C1 segment of cervical spinal cord (tissue), 14 donors: ENCODE measurements at places on chromosomes 3 and 15.
A peak's percentile ranks its signal among the peaks of the same experiment; 100 is the strongest.

DNA sequence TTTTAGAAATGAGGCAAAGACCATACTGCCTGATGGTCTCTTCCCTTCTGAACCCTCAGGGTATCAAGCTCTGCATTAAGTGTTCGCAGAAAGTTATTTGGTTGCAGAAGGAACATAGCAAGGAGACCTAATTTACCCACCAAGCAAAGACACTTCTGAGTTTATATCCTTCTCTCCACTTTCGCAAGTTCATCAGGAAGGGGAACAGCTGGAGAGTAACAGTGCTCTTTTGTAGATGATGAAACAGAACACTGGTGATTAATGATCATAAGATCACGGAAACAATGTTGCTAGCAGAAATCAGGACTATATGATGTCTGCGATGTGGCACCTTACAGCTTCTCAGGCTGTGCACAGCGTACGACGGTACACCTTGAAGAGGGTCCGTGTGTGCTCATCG is 62.1 kb downstream of the NCEH1 start:
- no peak for DNase-seq

- no peak for DNase-seq
Observed at GRCh38 chr3:12507591-12508281, 23.5 kb downstream of the TSEN2 start.

- DNase-seq, result no peak
Observed at GRCh38 chr3:12363397-12364195, 74.7 kb downstream of the PPARG start.

DNA sequence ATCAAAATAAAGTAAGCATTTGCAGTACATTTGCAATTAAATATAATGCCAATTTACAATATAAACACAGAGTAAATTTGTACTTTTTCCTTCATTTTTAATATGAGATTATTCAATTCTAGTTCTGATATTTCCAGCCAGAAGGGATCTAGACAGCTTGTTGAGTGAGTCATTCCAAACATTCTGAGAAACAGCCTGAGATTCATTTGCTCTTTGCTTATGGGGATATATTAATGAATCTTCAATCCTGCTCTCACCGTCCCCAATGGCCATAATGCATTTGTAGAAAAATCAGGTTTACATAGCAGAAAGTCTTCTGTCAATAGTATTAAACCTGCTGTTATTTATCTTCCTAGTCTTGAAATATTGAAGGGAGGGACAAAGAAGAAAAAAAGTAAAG is 554.2 kb downstream of the TUSC7 start:
- no peak for DNase-seq

DNA sequence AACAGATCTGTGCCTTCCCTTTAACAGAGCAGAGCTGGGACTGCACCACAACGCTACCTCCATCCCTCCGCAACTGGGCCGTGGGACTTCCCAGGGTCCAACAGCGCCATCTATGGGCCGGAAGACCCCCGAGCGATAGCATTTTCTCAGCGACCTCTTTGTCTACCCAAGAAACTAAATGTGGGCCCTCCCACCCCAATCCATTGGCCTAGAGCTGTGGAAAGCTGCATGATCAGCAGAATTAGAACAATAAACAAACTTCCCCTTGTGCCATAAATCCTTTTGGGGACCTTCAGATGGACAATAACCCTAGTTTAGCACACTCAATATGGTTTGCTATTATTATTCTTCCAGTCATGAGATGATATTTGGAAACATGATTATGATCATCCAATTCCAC is 74.8 kb upstream of the NTRK3 start:
- DNase-seq, result no peak

DNA sequence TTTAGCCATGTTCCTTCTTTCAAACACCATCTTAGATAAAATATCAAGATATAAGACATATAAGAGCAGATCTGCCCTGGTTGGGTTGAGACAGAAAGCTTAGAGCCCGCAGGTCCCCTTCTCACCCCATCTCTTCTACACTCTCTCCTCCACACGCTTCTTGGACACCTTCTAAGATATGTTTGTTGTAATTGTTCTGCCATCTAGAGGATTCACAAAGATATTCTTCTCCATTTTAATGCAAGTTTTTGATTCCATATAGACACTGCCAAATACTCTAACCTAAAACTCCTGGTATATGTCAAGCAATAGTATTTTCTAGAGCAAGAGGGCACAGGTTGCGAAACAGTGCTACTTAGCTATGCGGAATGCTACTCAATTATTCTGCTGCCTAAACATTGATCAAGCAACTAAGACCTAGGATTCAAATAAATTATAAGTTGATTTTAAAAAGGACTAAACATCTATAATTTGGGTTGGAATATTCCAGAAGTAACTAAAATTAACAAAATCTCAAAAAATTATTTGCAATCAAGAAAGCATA is 6.8 kb downstream of the CHRM5 start:
- DNase-seq, result no peak

- DNase-seq, result no peak
Observed at GRCh38 chr3:46916278-46916677, 38.8 kb downstream of the PTH1R start.

DNA sequence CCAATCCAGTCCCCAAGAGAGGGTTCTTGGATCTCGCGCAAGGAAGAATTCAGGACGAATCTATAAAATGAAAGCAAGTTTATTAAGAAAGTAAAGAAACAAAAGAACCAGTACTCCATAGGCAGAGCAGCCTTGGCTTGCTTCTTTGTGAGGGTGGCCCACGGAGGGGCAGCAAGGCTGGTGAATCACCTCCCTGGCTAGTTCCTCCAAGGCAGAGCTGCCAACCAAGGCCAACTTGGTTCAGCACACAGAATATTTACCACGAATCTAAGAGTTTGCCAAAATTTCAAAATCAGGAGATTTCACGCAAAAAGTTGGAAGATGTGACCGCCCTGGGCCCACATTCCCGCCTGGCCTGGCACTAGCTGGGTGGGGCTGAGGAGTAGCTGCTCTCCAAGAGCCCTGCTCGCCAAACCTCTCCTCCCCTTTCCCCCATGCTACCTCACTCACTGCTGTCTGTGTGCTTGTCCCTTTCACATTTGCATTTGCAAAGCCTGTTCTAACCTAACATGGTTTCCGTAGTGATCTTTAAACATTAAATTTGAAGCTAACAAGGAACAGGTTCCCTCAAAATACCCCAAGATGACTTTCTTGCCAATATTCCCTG is 26.2 kb upstream of the DCUN1D1 start:
- DNase-seq, result no peak

DNA sequence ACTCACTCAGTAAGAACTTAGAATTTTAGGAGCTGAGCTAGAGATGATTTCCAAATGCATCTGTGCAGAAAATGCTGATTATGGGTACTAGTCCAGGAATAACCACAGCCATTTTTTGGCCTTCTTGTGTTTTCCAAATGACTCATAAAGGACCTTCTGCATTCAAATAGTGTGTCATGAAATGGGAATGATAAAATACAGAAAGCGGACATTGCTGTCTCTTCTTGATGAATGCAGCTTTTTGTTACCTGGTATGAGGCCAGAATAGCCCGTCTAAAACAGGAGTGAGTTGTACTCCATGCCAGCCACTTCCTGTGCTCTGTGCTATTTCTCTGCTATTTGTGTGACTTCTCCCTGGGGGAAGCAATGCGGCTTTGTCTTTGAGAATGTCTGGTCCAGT is 20.5 kb upstream of the FRMD5 start:
- no peak for DNase-seq

DNA sequence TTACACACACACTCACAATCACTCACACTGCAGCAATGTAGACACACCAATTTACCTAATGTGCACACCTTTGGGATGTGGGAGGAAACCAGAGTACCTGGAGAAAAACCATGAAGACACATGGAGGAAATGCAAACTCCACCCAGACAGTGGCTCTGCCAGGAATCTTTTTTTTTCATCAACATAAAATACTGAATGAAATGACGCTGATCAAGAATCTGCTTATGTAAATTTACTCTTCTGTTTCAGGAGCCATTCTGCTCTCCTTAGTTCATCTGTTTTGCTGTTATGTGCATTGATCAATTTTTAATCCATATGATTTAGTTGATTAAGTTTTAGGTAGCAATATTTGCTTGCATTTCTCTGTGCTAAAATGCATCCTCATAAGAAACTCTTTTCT is 414.2 kb upstream of the CCDC54 start:
- DNase-seq, result no peak

DNA sequence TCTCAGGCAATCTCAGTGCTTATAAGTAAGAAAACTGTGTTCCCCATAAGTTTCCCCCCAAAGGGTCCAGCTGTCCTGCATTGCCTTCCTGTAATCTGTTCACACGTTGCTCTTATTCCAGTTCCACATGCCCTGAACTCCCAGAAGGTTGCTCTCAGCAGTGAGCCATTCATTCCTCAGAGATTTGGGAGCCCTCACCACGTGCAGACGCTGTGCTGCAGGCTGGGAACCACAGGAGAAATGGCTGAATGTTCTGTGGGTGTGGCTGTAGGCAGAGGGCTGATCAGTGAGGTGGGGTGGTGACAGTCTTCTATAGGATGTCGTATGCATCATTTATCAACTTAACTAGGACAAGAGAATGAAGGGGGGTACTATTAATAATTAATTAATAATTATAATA is 3.3 kb upstream of the THSD4 start:
- DNase-seq, result no peak

DNA sequence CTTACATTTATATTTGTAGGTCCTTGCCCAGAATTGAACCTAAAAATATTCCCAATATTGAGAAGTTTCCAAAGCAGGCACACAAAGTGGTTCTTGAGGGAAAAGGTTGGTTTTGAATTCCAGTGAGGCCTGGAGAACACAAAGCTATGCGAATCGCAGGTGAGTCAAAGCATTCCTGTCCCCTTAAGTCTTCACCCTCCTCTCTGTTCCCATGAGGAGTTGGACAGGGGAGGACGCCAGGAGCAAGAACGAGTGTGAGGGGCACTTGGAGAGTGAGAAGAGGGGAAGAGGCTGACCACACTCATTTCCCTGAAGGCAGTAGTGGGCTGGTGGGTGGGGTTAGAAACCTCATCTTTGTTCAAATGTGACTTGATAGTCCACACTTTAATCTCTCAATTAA is 185.8 kb upstream of the EOMES start:
- no peak for DNase-seq

DNA sequence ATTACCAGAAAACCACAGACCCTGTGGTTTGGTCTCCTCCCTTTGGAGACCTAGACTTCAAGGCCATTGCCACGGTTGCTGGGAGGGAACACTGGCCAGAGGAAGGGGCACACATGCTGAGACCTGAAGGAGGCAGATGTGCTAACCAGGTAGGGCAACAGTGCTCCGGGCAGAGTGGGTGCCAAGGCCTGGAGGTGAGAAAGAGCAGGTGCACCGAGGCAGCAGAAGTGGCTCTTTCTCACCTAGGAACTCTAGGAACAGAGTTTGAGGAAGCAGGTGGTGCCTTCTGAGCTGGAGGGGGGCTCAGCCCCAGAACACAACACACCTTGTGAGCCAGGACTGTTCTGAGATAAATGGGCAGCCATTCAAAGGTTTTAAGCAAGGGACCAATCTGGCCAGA is 106.1 kb downstream of the MEGF11 start:
- DNase-seq, result no peak

DNA sequence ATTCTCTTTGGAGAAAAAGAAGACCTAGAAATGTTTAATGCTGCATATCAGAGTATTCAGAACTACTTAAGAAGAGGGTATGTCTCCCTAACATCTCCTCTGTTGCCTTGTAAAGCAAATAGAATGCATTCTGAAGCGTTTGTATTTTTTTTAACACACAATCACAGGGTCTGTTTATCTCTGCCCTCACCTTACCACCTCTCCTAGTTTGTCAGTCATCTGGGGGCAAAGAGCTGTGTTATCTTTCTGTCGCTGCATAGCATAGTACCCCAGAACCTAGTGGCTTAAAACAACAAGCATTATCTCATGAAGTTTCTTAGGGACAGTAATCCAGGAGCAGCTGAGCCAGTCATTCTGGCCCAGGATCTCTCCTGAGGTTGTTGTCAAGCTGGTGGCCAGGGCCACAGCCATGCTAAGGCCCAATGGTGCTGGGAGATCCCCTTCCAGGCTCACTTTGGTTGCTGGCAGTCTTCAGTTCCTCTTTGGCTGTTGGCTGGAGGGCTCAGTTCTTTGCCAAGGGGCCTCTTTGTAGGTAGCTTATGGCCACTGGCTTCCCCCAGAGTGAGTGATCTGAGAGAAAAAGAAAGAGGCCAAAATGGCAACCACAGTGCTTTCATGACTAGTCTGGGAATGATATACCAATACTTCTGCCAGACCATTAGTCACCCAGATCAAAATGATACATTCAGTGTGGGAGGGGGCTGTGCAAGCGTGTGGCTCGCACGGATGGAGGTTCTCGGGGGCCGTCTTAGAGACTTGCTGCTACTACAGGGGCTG is 17.8 kb downstream of the EDEM1 start:
- DNase-seq, result no peak

DNA sequence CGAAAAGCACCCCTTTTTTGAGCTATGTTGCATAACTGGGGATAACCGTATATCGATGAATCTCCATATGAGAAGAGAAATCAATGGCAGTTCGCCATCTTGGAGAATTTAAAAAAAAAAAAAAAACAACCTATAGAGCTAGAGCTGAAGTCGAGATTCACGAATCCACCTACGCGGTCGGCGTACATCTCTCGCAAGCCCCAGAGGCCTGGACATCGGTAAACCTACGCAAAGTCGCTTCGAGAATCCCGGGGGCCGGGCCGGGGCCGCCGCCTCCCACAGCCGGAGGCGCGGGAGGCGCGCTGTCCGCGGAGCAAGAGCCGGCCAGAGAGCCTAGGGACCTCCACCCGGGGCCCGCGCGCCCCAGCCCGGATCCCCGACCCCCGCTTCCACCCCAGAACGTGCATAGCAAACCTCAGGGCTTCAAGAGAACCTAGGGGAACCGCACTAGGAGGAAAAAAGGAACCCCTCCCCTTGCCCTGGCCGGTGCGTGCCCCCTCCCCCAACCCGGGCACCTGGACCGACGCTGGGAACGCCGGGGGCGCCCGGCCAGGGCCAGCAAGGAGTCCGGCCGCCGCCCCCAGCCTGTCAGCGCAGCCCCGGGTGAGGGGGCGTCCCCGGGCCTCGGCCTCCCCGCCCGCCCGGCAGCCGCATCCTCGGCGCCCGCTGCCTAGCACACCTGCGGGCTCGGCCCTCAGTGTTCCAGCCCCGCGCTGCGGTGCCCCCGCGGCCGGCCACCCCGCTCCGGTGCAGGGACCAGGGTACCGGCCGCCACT is 567 bp downstream of the PFN2 start:
- DNase-seq, result peak; percentile 84
